ENCODE measurements at places on chromosomes 4 and X. TPM values are rescaled to one million over a fixed set of nuclear protein-coding genes. Genes with fewer than 3 reads are reported as not detected.

The GLRA2 gene
- not detected for total RNA-seq

The MAGEB10 gene
- not detected for total RNA-seq

The USP17L13 gene
- total RNA-seq, result not detected

The UGT2B11 gene
- not detected for total RNA-seq

The SLC9B1 gene
- 0.14 TPM for total RNA-seq

The MAGEC3 gene
- not detected for total RNA-seq

All from nasal cavity respiratory epithelium epithelial cell of viscerocranial mucosa (primary cell).